Hypothalamus (tissue), 51 donors: ENCODE measurements at places on chromosomes 6 and 20.

DNA sequence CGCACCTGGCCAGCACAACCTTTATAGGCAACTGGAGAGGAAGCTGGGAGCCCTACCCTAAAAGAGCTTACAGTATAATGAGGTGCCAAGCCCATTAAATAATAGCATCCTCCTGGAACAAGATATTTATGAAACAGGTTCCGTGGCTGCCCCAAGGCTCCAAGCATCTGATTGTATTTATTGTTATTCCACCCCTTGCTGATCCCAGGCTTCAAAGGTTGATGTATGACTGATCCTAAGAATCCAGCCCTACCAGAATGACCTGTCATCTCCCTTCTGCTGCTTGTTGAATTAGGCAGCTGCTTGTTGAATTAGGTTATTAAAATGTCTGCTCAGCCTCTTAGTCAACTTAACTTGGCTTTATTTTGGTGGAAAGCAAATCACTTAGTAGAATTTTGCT is 35.2 kb upstream of the SASH1 start:
- no peak for DNase-seq

DNA sequence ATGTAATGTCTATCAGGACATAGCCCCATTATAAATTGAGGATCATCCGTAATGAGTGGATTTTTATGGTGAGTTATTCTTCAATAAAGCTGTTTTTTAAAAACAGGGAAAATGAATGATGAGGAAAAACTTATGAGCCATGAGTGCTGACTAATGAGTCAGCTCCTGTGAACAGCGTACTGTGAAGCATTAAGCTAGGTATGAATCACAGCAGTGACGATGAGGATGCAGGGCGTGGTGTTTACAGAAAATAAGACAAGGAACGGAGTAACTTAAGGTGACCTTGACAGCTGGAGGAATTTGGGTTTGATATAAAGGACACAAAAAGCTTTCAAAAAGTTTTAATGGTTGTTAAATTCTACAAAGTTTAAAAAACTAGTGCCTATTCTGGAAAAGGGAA is 96.3 kb downstream of the FOXF2 start:
- DNase-seq: no peak

DNA sequence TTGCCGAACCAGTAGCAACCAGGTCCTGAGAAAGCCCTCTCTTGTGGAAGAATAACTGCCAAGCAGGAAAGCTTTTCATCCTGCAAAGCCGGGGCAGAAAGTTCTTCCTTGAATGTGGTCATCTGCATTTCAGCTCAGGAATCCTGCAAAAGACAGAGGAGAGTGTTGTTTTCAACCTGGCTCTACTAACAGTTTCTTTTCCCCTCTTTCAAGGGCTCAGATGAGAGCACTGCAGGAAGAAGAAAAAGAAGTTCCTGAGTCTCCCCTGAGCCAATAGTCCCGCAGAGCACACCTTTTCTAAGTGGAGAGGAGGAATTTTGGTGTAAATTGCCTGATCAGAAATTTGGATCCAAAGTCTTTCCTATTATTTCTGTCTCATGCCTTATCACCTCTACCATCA is 10.7 kb downstream of the HLA-DRB1 start:
- no peak for DNase-seq

DNA sequence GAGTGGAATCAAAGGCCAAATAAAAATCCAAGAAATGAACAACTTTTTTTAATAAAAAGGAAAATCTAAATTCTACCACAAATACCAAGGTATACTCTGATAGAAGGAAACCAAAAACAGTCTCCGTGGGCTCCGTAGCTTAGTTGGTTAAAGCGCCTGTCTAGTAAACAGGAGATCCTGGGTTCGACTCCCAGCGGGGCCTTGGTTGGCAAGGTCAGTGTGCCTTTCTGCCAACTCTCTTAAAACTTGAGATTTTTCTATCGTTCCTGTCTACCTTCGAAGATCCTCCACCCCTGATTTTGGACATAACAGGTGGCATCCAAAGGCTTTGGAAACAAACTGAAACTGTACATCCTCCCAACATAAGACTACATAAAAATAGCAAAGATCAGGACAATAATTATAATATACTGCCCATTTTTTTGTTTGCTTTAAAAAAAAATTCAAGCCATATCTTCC is 197.9 kb downstream of the TRIM27 start:
- DNase-seq: no peak

DNA sequence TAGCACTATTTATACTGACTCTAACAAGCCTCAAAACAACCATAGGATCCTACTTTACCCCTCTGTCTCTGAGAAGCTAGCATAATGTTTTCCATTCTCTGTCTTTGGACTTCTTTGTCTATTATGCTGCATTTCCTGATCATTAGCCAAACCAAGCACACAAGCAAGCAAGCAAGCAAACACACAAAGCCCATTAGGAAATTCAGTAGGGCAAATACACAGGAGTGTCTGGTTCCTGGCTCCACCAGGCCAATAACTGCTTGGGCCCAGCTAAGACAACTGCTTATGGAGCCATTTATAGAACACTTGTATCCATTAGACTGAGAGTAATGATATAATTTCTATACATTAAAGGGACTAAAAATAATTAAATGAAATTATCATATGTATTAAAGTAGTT is 952.9 kb upstream of the EPHA7 start:
- no peak for DNase-seq

GRCh38 chr6:152571089-152571488 is 66.1 kb downstream of the SYNE1 start:
- no peak for DNase-seq

- no peak for DNase-seq
Measured at GRCh38 chr6:134457941-134458340, 140.0 kb upstream of the SGK1 start.

DNA sequence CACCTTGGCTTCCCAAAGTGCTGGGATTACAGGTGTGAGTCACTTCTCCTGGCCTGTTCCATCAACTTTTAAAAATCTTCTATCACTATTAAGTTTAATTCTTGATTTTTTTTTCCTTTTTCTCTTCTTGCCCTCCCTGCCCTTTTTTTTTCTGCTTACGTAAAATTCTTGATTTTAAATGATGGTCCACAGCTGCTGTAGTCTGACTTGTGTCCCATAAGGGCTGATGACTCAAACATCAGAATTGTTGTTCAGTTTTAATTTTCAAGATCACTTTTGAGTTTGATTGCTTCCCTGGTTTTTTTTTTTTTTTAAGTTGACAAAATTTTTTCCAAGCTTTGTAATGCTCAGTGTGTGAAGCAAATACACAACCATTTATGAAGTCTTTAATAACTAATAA is 61.9 kb downstream of the CBFA2T2 start:
- no peak for DNase-seq

GRCh38 chr6:149076355-149076734 is 241.2 kb upstream of the TAB2 start:
- DNase-seq: no peak

GRCh38 chr20:3828798-3829197 is 8.5 kb downstream of the AP5S1 start:
- DNase-seq: no peak

- DNase-seq: no peak
Measured at GRCh38 chr6:21604081-21604480, 10.5 kb downstream of the SOX4 start.

GRCh38 chr6:96391776-96392360 is 129.7 kb upstream of the UFL1 start:
- DNase-seq: peak; percentile 9

GRCh38 chr20:59300333-59301081 is at the start of gene EDN3:
EDN3 (plus strand) TSS chr20:59300611; CDS start chr20:59300813, 202 bp downstream.
- DNase-seq: no peak

GRCh38 chr20:8425016-8425415 is 292.9 kb downstream of the PLCB1 start:
- no peak for DNase-seq

DNA sequence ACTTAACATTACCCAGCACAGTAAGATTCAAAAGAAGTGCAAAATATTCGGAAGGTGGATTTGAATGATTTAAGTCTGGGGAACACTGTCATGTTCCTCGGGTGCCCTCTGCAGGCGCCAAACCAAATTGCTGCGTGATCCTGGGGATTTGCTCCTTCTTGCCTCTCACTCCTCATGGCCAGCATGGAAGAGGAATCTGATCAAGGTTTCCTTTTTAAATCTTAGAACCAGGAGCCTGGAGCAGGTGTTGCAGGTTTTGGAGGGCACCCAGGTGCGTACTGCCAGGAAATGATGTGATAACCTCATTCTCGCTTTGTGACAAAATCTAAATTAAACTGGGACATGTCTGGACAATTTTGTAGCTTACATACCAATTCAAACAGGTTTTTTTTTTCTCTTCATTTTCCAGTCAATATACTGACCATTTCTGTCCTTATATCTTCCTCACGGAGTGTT is 8.1 kb upstream of the PFDN4 start:
- DNase-seq: no peak

GRCh38 chr6:9233686-9234085 is 798.3 kb upstream of the SLC35B3 start:
- DNase-seq: no peak

DNA sequence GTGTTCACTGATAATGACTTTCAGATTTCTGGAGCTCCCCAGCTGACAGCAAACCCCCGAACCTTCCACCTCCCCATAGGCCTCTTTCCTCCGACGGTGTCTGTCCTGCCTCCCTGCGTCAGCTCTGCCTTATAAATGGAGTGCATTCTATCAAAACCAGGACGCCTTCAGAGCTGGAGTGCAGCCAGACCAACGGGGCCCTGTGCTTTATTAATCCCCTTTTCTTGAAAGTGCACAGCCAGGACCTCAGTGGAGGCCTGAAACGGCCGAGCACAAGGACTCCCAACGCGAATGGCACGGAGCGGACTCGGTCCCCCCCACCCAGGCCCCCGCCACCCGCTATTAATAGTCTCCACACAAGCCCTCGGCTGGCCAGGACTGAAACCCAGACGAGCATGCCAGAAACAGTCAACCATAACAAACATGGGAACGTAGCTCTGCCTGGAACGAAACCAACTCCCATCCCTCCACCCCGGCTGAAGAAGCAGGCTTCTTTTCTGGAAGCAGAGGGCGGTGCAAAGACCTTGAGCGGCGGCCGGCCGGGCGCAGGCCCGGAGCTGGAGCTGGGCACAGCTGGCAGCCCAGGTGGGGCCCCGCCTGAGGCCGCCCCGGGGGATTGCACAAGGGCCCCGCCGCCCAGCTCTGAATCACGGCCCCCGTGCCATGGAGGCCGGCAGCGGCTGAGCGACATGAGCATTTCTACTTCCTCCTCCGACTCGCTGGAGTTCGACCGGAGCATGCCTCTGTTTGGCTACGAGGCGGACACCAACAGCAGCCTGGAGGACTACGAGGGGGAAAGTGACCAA is 42.3 kb upstream of the NAA20 start:
- DNase-seq: peak; percentile 94

DNA sequence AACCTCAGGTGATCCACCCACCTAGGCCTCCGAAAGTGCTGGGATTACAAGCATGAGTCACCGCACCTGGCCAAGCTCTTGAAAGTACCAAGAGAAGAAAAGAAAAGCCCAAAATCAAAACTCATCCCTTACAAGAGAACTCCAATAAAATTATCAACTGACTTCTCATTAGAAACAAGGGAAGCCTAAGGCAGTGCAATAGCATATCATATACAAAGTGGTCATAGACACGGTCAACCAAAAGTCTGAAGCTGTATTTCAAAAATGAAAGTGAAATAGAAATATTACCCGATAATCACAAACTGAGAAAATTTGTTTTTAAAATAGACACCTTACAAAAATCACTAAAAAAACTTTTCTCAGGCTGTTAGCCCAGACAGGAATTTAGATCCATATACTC is 1321.1 kb upstream of the GJE1 start:
- no peak for DNase-seq

- DNase-seq: no peak
Measured at GRCh38 chr6:147447835-147448611, 60.5 kb upstream of the SAMD5 start.

- no peak for DNase-seq
Measured at GRCh38 chr6:33945931-33946330, 142.1 kb upstream of the MLN start.

DNA sequence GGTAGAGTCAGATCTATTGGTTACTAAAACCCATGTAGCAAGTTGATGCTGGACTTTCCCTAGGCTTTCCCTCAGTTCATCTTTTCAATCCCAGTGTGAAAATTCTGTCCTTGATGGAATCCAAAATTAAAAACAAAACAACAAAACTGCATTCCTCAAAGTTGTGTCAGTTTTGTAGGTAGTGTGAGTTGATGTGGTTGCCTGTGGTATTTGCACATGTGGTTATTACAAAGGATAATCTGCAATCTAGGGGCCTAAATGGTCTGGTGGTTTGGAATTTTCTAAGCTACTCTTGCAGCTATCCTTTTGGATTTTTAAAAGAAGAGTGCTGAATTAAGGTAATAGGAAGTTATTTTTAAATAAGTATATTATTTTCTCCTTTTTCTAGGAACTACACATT is 132.2 kb upstream of the SCGN start:
- no peak for DNase-seq

DNA sequence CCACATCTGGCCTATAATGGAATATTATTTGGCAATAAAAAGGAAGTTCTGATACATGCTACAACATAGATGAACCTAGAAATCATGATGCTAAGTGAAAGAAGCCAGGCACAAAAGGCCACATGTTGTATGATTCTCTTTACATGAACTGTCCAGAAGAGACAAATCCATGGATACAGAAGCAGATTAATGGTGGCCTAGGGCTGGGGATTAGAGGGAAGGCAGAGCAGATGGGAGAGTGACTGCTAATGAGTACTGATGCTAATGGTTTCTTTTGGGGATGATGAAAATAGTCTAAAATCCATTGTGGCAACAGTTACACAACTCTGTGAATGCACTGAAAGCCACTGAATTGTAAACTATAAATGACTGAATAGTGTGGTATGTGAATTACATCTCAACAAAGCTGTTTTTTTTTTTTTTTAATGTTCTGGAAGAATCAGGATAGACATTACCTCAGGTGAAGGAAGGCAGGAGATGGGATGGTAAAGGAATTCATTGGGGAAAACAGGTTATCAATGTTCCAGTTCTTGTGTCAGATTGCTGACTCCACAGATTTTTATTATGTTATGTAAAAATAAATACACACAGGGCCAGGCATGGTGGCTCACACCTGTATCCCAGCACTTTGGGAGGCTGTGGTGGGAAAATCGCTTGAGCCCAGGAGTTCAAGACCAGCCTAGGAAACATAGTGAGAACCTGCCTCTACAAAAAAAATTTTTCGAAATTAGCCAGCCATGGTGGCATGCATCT is 8.9 kb upstream of the SOX12 start:
- no peak for DNase-seq

DNA sequence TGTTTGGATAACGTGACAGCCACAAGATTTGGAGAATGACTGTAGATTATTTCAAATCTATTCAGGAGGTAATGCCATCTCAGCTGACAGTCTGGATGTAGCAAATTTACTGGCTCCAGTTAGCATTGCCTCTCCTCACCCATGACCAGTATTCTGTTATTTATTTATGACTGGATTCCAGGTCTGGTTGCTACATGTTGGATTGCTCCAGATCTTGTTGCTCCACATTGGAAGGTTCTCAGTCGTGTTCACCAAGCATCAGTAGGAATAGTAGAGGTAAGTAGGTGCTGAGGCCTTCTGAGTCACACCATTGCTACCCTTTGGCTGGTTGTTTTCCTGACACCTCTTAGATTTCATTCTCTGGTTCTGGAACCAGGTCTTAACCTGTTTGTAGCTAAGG is 69.5 kb upstream of the ELOVL5 start:
- no peak for DNase-seq

GRCh38 chr6:14178083-14178445 is 60.5 kb downstream of the CD83 start:
- DNase-seq: no peak
